ENCODE measurements at places on chromosomes 5 and 9.

DNA sequence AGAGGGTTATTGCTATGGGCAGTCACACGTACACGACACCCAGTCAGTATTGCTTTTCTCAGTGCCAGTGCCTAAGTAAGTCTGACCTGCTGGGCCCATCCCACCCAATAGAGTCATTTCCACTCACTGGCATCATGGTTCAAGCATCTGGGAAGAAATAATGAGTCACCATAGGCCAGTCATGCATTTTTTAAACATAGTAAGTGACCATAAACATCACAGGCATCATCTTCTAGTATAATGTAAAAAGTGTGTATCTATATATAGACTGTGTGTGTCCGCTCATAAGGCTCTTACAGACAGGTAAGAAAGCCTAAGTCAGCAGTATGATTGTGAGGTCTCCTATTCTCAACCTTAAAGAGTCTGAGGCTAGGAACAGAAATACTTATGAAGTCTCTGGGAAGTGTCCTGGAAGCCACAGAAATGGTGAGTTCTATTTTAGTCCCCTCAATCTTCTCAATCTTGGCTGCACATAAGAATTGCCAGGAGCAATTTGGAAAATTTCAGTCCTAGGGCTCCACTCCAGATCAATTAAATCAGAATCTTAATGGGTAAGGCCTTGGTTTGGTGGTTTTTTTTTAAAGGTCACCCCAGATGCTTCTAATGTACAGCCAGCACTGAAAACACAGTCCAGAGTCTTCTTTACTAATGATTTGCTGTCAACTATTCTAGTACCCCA is 65.2 kb downstream of the ZNF366 start:
- peak overlapping the region; percentile 31 for H3K27ac ChIP-seq
- H3K27me3 ChIP-seq: no peaks in the 10 kb centered on the region
- peaks cover 9% of the 10 kb centered on the region for H3K4me1 ChIP-seq
- no peak overlapping the region for H3K4me3 ChIP-seq

DNA sequence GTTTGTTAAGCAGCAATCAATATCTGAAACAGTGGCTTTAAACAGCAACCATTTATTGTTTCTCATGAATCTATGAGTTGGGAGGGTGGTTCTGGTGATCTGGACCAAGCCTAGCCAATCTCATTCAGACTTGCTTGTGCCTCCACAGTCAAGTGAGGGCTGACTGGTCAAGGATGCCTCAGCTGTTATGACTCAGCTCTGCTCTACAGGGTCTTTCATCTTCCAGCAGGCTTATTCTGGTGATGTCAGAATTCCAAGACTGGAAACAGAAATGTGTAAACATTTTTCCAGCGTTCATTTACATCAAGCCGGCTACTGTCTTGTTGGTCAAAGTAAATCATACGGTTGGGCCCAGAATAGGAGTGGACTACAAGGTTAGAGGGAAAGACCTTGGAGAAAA is 2.5 kb upstream of the PIP5K1B start:
- DNase-seq: no peak
- H3K36me3 ChIP-seq: no peaks in the 10 kb centered on the region
- H3K4me1 ChIP-seq: peaks cover 7% of the 10 kb centered on the region
- H3K27ac ChIP-seq: no peak overlapping the region
- H3K27me3 ChIP-seq: no peaks in the 10 kb centered on the region

DNA sequence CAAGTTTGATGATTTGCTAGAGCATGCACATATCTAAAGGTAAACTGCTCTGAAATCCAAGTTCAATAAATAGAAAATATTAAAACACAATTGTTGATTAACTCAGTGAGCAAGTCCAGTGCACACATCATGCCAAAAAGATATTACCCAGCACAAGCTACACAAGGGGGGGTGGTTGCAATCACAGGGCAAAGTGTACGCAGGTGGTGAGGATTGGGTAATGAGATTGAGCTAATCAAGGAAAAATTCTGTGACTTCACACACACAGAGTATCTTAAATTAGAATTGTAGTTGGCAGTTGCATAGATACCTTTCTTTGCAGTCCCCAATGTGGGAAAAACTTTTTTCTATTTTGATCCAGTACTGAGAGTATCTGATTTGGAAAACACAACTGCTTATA is 156.1 kb upstream of the NTRK2 start:
- no peak overlapping the region for H3K4me3 ChIP-seq
- H3K36me3 ChIP-seq: no peaks in the 10 kb centered on the region
- H3K27ac ChIP-seq: no peak overlapping the region
- H3K4me1 ChIP-seq: no peaks in the 10 kb centered on the region
- H3K27me3 ChIP-seq: no peaks in the 10 kb centered on the region

DNA sequence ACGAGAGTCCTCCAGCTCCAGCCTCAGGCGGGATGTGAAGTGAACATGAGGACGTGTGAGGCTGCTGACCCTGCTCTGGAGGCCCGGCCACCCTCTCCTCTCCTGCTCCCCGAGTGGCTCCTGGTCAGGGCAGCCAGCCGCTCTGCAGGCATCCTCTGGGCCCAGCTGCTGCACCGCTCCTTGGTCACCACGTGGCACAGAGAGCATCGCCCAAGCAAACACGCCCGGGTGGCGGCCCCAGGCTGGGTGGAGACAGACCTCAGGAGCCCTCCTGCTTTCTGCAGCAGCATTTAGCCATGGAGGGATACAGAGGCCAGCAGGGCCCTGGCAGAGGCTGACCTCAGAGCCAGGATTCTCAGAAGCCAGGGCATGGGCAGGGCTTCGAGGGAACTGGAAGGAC is 69.7 kb upstream of the SARDH start:
- H3K27me3 ChIP-seq: no peaks in the 10 kb centered on the region
- no peak overlapping the region for H3K4me3 ChIP-seq
- no peaks in the 10 kb centered on the region for H3K4me1 ChIP-seq
- no peak overlapping the region for H3K27ac ChIP-seq
- no peak for DNase-seq

DNA sequence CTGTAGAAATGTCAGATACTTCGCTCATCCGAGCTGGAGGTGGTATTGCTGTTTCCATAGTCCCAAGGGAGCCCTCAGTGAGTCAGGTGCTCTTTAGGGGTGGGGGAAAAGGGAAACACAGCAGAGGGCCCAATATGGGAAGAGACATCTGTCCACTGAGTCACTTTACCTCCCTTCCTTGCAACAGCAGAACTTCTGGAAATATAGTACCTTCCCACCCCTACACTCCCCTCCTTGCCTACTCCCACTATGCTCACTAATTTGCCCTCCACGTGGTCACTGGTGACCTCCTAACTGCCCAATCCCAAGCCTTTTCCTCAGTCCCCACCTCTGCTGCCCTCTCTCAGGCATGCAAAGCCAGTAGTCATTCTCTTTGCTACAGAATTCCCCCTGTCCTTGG is 1.9 kb downstream of the HK3 start:
- H3K27me3 ChIP-seq: no peaks in the 10 kb centered on the region
- H3K4me3 ChIP-seq: no peak overlapping the region
- no peaks in the 10 kb centered on the region for H3K4me1 ChIP-seq
- H3K36me3 ChIP-seq: no peaks in the 10 kb centered on the region
- DNase-seq: no peak

DNA sequence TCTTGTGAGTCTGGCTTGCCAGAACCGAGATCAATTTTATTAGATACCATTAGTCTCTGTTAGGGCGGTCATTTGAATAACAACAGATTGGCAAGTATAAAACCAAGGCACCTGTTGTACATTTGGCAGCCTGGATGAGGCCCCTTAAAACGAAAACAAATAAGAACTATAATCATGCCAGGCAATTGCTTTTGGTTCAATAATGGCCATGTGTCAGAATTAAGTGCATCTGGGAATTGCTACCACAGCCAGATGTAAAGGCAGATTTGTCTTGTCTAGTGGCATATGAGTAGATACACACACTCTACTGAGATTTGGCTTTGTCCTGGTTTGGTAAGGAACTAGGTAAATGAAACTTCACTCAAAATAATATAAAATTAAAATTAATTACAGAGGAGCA is 1046.2 kb upstream of the DMAC1 start:
- H3K36me3 ChIP-seq: no peaks in the 10 kb centered on the region
- H3K4me1 ChIP-seq: no peaks in the 10 kb centered on the region
- DNase-seq: no peak

GRCh38 chr5:167488371-167488770 is 803.1 kb upstream of the WWC1 start:
- no peaks in the 10 kb centered on the region for H3K4me1 ChIP-seq
- no peak overlapping the region for H3K4me3 ChIP-seq
- no peaks in the 10 kb centered on the region for H3K36me3 ChIP-seq
- no peak for DNase-seq
- no peaks in the 10 kb centered on the region for H3K27me3 ChIP-seq
- no peak overlapping the region for H3K27ac ChIP-seq

- no peaks in the 10 kb centered on the region for H3K36me3 ChIP-seq
- H3K4me3 ChIP-seq: no peak overlapping the region
- H3K4me1 ChIP-seq: no peaks in the 10 kb centered on the region
- DNase-seq: no peak
Measured at GRCh38 chr5:125978015-125978414, 445.2 kb upstream of the GRAMD2B start.

- no peak overlapping the region for H3K4me3 ChIP-seq
- no peaks in the 10 kb centered on the region for H3K36me3 ChIP-seq
- no peak overlapping the region for H3K27ac ChIP-seq
- H3K27me3 ChIP-seq: no peaks in the 10 kb centered on the region
- no peak for DNase-seq
Measured at GRCh38 chr9:114608525-114608796, 2.6 kb upstream of the TMEM268 start.

GRCh38 chr9:88508326-88508725 is 26.7 kb upstream of the NXNL2 start:
- no peak overlapping the region for H3K27ac ChIP-seq
- no peaks in the 10 kb centered on the region for H3K27me3 ChIP-seq
- no peaks in the 10 kb centered on the region for H3K4me1 ChIP-seq
- H3K4me3 ChIP-seq: no peak overlapping the region
- no peak for DNase-seq

- peak overlapping the region; percentile 62 for H3K27ac ChIP-seq
- no peaks in the 10 kb centered on the region for H3K36me3 ChIP-seq
- no peak overlapping the region for H3K4me3 ChIP-seq
- H3K4me1 ChIP-seq: peaks cover 31% of the 10 kb centered on the region
Measured at GRCh38 chr9:107336718-107337360, 53.8 kb downstream of the RAD23B start.

GRCh38 chr5:37916525-37916924 is 76.7 kb upstream of the GDNF start:
- H3K27me3 ChIP-seq: no peaks in the 10 kb centered on the region
- H3K36me3 ChIP-seq: no peaks in the 10 kb centered on the region
- no peak overlapping the region for H3K4me3 ChIP-seq

Data from vagina (tissue), 2 donors.